ENCODE measurements at places on chromosomes 12 and 14.
A peak's percentile ranks its signal among the peaks of the same experiment; 100 is the strongest.

DNA sequence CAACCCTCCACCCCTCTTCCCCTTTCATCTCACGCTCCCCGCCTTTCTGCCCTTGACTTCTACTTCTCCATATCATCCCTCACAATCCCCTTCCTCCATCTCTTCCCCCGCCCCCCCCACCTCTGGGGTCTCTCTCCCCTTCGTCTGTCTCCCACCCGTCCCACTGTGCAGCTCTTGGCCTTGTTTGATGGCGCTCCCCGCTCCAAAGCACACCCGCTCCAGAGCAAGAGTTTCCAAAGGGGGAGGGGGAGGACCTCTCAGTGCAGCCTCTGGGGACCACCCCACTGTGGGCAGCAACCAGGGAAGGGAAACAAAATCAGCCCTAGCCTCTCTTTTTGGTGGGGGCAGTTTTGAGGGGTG is 774 bp downstream of the CHGA start:
- no peak for DNase-seq

GRCh38 chr12:85277900-85278597 is 2.0 kb upstream of the ALX1 start:
- DNase-seq = peak; percentile 7

DNA sequence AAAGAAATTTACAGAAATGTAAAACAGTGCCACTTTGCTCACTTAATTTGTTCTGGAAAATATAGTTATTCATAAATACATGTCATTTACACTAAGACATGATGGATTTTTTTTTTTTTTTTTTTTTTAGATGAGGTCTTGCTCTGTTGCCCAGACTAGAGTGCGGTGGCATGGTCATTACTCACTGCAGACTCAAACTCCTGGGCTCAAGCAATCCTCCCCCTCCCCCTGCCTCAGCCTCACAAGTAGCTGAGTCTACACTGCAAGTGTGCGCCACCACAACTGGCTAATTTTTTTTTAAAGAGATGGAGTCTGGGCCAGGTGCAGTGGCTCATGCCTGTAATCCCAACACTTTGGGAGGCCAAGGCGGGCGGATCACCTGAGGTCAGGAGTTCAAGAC is 101.2 kb downstream of the PPP2R5C start:
- DNase-seq = no peak

DNA sequence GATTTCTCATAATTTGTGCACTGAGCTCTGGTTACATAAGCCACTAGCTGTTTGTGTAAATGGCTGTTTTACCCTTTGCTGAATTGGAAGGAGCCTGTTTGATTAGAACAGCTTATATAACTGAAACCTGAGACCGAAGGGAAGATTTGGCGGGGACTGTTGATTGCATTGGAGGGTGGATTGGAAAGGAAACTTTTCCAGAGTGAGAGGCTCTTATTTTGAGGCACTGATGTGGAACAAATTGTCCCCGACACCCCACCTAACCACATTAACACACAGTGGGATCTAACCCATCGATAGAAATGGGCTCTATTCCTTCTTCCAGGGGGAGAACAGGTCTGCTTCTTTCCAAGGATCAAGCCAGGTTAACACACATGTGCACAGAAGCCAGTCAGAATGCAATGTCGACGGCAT is 51.7 kb downstream of the TMEM30B start:
- peak; percentile 62 for DNase-seq

DNA sequence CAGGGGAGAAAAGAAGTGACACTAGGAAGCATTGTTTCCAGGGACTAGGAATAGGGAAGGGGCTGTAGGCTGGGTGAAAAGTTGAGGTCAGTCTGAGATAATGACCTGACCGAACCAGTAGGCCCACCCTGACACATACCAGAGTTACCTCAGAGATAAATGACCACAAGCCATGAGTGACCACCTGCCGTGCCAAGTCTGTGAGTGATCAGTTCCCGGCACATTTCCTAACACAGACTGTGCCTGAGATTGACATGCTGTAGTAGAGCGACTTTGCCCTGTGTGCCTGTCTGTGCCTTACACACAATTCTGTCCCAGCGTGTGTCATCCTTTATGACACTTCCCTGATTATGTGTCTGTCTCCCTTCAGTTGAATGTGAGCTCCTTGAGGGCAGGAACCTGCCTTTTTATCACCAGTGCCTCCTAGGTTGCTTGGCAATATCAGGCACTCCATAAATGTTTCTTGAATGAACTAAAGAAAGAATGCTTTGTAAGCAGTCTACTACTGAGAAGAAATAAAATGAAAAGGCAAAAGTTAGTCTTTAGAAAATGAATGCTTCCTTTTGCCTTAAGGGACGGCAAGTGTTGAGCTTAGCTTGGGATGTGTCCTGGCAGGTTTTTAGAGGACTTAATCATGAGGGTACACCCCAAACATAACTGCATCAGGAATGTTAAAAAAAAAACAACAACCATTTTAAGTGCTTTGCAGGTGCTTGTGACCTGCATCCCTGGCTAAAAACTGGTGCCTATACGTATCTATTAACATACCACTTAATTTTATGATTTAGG is 9.6 kb upstream of the SSPN start:
- no peak for DNase-seq
